ENCODE measurements at places on chromosomes 7 and 10.
A peak's percentile ranks its signal among the peaks of the same experiment; 100 is the strongest.

- DNase-seq, result no peak
Observed at GRCh38 chr10:88534072-88534665, 48.9 kb downstream of the RNLS start.

DNA sequence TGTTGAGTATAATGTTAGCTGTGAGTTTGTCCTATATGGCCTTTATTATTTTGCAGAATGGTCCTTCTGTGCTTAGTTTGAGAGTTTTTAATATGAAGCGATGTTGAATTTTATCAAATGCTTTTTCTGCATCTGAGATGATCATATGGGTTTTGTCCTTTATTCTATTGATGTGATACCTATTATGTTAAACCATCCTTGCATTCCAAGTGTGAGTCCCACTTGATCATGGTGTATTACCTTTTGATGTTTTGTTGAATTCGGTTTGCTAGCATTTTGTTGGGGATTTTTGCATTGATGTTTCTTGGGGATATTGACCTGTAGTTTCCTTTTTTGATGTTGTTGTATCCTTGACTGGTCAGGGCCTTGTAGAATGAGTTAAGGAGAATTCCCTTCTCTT is 166.4 kb downstream of the MLLT10 start:
- DNase-seq, result no peak

GRCh38 chr10:34599026-34599795 is 215.9 kb downstream of the PARD3 start:
- DNase-seq, result no peak

DNA sequence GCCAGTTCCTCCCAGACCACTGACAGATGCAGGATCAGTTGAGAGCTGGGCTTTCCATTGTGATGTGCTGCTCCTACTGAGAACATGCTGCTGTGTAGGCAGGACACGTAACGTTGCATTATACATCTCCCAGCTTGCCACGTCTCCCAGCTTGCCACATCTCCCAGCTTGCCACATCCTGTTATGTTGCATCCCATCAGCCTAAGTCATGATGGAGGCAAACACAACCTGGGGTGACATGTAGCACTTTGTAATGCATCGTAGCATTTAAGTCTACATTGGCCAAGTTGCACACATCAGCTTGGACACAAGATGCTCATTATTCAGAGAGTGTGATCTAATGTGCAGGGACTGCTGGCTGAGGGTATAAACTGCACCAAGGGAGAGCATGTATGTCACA is 73.3 kb upstream of the CHCHD3 start:
- no peak for DNase-seq

GRCh38 chr10:129810-130209 is 5.4 kb upstream of the ZMYND11 start:
- DNase-seq, result no peak

DNA sequence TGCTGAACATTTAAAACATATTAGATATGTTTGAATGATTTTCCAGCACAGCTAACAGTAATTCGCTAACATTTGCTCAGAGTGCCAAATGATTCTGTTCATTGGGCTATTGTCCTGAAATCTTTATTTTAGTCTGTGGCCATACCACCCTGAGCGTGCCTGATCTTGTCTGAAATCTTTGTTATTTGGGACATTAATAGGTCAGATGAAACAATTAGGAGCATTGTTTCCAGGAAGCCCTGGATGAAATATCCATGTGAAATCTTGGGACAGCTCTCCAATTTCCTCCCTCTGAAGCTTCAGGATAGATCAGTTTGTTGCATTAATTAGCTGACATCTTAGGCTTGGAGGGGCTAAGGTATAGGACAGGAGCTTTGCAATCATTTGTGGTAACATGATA is 512.0 kb downstream of the KIF20B start:
- no peak for DNase-seq

DNA sequence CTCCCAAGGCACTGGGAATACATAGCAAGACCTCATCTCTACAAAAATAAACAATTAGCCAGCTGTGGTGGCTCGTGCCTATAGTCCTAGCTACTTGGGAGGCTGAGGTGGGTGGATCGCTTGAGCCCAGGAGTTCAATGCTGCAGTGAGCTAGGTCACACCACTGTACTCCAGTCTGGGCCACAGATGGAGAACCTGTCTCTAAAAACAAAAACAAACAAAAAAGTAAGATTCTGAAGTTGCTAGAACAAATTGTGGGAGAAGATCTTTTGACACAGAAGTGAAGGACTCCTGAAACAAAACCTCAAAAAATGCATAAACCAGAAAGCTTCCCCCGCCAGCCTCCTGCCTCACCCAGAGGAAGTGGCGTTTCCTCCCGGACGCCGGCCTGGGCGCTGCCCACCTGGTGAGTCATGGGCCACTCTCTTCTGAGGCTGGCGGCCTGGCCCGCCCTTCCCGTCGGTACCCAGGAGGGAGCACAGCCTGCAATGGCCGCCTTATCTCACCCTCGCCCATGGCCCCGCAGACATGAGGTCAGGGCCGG is 25.4 kb upstream of the ELN start:
- DNase-seq, result peak; percentile 64

- no peak for DNase-seq
Observed at GRCh38 chr7:130112093-130112492, 41.8 kb downstream of the KLHDC10 start.
